ENCODE measurements at places on chromosomes 6 and 20.

GRCh38 chr20:37442547-37442946 lies 78.5 kb upstream of the NNAT start:
- DNase-seq, result no peak

DNA sequence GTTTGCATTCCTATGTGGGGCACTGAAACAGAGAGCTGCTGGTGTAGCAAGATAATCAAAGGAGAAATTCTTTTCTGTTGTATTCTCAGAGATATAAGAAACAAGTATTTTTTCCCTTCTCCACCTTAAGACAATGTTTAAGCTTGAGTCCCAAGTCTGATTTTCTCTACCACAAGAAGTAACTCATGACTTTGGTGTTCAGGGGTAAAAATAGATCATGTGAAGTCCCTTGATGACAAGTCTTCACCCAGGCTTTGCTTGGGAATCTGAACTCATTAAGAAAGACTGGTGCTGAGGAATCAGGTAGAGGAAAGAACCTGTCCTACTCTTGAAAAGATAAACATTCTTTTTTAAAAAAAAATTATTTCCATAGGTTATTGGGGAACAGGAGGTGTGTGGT lies 205.6 kb downstream of the ALDH8A1 start:
- DNase-seq, result no peak

DNA sequence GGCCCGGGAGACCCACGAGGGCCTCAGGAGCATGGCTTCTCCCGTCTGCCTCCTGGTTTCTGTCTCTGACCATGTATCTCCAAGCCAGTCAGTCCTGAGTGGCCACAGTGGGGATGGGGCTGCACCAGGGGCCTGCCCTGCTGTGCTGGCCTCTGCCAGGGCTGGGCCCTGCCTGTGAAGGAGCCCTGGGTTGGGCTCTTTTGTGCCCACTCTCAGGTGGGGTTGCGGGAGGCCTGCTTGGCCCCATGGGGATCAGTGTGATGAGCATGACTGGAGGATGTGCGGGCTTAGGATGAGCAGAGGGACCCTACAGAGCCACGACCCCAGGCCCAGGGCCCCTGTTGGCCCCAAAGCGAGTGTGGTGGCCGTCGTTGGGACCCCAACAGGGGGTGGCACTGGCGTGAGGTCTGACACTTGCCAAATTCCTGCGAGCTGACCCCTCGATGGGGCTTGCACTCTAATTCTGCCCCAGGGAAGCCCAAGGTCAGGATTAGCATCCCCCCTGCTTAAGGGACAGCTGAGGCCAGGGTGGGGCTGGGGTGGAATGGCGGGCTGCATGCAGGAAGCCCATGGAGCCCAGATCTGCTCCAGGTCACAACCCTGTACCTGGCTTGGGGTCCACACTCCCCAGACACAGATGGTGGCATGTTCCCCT lies 90.0 kb upstream of the BHLHE23 start:
- no peak for DNase-seq

- DNase-seq, result no peak
These were observed 28.7 kb upstream of the TXNDC5 start for GRCh38 chr6:7939184-7939863.

DNA sequence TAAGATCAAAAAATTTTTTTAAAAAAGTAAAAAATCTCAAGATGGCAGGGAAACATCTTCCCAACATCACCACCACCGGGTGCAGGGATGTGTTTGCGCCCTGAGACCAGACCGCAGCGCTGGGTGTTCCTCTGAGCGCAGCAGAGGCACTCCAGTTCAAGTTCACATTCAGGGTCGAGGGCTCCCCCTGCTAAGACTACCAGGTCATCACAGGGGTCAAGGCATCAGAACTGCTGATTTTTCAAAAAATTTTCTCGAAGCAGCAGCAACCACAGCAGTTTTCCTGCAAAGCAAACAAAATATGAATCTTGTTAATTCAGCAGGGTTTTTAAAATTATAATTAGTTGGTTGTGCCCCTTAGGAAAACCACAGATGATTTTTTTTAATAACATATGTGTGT lies 83.1 kb downstream of the MYLK4 start:
- no peak for DNase-seq

GRCh38 chr6:16324606-16325225 lies 86.3 kb downstream of the GMPR start:
- DNase-seq, result no peak

GRCh38 chr6:75117701-75118100 lies 88.2 kb downstream of the COL12A1 start:
- no peak for DNase-seq

DNA sequence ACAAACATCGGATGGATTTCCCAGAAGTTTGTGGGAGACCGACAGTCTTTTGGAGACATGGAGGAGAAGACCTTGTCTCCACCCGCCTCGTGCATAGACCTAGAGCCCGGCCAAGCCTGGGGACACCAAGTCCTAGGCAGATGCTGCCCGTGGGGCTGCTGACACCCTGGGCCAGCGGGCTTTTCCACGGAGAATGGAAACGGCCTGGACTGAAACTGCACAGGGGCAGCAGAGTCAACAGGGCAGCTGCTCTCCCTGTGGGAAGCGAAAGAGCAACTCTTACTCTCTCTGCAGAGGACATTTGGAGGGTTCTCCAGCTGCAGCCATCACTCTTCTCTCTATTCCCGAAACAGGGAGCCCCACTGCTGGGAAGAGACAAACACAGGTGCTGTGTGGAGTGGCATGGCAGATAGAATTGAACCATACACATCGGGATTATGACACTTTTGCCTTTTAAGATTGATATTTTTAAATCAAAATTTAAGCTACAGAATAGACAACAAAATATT lies 401.2 kb downstream of the THBS2 start:
- DNase-seq, result no peak

GRCh38 chr20:39524371-39524911 lies 562.3 kb downstream of the DHX35 start:
- no peak for DNase-seq

- no peak for DNase-seq
These were observed 126.1 kb downstream of the TBX18 start for GRCh38 chr6:84638286-84638685.

- no peak for DNase-seq
These were observed 167.6 kb upstream of the GJE1 start for GRCh38 chr6:141965016-141965545.

DNA sequence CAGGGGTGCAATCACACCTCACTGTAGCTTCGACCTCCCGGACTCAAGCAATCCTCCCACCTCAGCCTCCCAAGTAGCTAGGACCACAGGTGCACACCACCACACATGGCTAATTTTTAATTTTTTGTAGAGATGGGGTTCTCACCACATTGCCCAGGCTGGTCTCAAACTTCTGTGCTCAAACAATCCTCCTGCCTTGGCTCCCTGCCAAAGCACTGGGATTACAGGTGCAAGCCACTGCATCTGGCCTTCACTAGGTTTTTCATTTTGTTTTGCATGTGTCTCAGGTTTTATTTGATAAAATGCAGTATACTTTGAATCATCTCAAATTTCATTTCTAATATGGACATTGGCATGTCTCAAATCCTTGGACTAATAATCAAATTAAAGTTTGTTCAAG lies 98.7 kb downstream of the SLC16A10 start:
- no peak for DNase-seq
